CD4-positive, alpha-beta T cell treated with Interleukin-6 at 100 ng/mL for 8 hours (primary cell): ENCODE measurements at places on chromosomes 3 and 15.

- DNase-seq, result no peak
Observed at GRCh38 chr3:31541089-31541488, 8.4 kb downstream of the STT3B start.

DNA sequence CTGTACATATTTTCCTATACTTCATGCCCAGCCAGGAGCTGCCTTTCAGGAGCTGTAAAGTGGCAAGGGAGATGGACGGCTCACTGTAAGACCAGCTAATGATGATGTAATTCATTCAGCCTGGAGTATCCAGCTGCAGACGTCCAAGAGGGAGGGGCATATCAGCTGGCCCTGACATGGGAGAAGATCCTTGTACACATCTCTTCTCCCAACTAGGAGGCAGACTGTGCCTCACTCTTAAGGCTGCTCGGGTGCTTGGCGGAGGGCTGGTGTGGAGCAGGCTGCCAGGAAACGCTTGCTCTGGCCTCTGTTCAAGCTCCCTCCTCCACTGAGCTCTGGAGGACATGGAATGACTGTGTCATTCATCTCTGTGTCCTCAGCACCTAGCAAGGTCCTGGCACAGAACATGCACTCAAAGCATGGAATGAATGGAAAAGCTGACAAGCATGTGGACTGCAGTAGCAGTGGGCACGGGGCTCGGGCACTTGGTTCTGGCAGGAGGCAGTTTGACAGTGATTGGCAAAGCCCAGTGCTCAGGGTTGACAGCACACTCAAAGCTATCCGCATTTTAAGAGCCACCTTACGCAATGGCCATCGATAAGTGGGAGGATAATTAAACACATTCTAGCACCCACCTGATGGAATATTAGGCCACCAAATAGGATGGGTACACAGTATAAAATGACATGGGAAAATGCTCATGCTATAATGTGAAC, 72.4 kb downstream of the TBC1D2B start:
- DNase-seq, result no peak

GRCh38 chr15:59200560-59200959, 6.1 kb upstream of the LDHAL6B start:
- no peak for DNase-seq

DNA sequence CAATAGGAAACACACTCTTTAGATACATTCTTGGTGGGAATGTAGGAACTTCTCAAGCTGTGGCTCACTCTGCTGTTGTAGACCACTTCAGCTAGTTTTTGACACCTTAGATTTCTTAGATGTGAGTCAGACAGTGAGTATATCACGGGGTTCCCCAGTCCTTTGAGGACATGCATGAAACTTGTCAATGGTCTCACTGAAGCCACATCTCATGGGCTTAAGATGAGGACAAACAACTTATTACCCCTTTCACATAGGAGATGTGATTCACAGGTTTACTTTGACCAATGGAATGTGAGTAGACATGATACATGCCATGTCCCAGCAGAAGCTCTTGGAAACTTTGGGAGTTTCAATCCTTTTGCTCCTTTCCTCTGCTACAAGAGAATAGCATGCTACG, 325.5 kb downstream of the CHST2 start:
- no peak for DNase-seq

DNA sequence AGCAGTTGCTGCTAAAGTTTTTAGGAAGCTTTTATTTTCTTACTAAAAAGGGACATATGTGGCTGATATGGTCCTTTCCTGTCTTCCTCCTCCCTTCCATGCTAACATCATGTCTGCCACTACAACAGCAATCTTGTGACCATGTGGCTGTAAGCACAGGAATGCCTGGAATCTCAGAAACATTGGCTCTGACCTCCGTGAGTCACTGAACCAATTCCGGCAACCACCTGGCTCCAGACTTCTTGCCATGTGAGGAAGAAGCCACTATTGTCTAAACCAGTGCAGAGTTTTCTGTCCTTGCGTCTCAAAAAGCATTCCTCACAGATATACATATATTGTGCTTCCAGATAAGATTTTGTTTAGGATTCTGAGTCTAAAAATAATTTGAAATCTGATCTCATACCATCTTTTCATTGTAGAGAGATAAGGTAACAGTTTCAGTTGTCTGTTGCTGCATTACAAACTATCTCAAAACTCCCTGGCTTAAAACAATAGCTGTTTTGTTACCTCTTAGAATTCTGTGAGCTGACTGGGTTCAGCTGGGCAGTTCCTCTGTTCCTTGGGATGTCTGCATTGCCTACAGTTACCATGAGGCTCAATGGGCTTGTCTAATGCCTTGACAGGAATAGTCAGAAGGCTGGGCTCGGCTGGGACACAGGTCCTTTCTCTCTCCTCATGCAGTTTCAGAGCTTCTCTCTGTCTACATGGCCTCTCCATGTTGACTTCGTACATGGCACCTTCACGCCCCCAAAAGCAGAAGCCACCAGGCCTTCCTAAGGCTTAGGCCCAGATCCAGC, 77.3 kb upstream of the MAGI1 start:
- no peak for DNase-seq
